Fibroblast of skin of back (primary cell): ENCODE measurements at places on chromosomes 3 and 15.

DNA sequence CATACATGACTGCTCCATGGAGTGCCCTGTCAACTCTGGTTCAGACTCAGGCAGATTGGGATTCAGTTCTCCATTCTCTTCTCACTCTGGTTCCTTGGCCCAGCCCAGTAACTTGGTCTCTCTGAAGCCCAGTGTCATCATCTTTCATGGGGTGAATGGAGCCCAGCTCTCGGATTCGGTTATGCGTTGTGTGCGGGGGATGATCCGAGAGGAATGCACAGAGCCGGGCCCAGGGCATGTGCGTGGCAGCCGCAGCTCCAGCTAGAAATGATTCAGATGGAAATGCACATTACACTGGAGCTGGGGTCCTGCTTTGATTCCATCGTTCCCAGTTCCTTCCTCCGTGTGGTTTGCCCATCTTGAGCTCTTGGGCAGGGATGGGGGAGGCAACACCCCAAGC, 189.4 kb downstream of the FEZF2 start:
- no peak for DNase-seq

DNA sequence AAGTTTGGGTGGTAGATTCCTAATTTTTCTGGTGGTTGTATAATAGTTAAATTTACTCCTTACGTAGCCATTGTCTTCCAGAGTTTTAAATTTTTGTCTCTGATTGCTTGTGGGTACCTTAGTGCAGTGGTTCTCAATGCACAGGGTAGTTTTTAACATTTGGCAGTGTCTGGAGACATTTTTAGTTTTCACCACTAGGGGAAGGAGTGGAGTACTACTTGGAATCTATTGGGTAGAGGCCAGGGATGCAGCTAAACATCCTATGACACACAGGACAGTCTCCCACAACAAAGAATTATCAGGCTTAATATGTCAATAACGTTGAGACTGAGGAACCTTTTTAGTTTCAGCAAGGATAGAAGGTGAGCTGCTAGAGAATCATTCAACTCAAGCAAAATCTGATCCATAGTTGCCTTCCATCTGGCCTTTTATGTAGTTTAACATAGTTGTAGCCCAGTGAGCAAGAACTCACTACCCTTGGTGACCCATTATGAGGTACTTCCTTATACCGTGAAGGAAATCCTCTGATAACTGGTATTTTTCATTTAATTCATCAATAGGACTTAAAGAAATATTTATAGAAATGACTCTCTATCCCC, 8.6 kb upstream of the STX19 start:
- DNase-seq, result peak; percentile 57

GRCh38 chr3:58434990-58435389, 1.4 kb upstream of the PDHB start:
- peak; percentile 95 for DNase-seq

GRCh38 chr15:30895461-30896210, 8.1 kb upstream of the FAN1 start:
- DNase-seq, result no peak

- peak; percentile 99 for DNase-seq
These were observed 382.1 kb downstream of the GAP43 start for GRCh38 chr3:116005404-116005803.

GRCh38 chr3:115494826-115495225, 128.5 kb upstream of the GAP43 start:
- DNase-seq, result no peak

DNA sequence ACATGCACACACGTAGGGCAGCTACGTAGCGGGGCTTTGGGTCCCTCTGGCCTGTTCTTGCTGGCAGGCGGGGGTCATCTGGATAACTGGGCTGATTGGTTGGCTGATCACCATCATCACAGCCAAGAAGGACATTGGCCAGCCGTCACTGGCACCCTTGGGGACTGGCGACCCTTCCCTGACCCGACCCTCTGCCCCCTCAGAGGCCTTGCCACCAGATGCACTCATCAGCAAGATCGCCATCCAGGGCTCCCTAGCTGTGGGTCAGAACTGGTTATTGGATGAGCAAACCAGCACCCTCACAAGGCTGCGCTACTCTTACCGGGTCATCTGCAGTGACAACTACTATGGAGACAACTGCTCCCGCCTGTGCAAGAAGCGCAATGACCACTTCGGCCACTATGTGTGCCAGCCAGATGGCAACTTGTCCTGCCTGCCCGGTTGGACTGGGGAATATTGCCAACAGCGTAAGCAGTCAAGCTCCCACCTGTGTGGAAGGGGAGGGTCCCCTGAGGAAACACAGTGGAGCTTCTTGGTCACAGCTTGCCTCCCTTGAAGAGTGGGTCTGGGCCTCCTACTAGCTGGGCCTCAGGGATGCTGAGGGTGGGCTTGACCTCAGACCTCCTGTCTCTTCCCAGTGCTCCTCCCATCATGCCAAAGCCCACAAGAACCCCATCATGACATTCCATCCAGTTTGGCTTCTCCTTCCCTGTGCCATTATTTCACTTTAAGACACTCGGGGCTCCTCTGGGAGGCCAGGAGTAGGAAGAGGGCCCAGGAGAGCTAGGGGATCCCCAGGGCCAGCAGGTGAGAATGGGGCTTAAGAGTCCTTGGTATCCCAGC, 2.4 kb downstream of the DLL4 start:
- no peak for DNase-seq

DNA sequence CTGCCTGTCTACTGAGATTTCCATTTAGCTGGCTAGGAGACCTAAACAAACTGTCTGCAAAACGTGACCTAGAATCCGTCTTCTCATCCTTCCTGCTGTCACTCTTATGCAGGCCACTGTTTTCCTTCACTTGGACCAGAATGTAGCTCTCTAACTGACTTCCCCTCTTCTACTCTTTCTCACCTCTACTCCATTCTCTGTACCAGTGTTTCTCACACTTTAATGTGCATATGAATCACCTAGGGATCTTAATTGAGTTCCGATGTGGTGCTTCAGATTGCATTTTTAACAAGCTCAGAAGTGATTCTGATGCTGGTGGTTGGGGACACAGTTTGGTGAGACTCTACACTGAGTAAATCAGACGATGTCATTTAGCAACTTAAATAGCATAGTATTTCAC, 1.6 kb upstream of the GBE1 start:
- DNase-seq, result no peak

- peak; percentile 81 for DNase-seq
These were observed 29.6 kb upstream of the GREM1 start for GRCh38 chr15:32688151-32688639.
